ENCODE measurements at places on chromosomes 16 and 17. TPM values are rescaled to one million over a fixed set of nuclear protein-coding genes. Genes with fewer than 3 reads are reported as not detected.

DNA sequence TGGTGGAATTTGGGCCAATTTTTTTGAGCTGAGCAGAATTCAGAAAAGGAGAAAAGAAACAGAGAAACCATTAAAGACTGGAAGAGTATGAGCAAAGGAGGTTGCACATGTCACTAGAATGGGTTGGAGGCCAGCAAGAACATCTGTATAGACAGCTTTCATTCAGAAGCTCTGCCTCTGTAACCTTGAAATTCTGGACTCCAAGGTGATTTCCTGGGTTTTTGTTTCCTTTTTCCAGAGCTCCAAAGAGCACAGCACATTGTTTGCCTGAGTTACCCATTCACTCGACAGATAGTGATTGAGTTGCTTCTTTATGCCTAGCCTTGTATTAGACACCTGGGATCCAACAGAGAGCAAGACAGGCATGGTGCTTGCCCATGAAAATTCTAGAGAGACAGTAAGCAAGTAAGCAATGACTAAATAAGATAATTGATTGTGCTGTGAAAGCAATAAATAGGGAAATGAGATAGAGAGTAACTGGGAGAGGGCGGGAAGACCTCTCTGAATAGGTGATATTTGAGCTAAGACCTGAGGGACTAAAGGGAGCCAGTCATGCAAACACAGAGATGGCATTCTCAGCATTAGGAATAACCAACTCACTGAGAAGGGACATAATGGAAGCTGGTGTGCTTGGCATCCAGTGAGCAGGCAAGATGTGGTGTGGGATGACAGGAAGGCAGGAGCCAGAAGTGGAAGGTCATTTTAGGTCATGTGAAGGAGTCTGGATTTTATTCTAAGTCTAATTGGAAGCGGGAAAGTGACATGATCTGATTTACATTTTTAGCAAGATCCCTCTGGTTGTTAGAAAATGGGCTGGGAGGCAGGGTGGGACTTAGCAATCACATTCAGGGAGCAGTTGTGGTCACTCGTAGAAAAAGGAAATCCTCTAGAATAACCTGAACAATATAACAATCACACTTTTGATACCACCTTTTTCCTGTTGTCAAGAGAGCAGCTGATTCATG is 197.5 kb downstream of the HS3ST3A1 start:
- DNase-seq, result no peak

- no peak for DNase-seq
Measured at GRCh38 chr17:49975531-49975930, 6.5 kb downstream of the DLX4 start.

- no peak for DNase-seq
Measured at GRCh38 chr16:87713451-87714229, 52.1 kb downstream of the KLHDC4 start.

DNA sequence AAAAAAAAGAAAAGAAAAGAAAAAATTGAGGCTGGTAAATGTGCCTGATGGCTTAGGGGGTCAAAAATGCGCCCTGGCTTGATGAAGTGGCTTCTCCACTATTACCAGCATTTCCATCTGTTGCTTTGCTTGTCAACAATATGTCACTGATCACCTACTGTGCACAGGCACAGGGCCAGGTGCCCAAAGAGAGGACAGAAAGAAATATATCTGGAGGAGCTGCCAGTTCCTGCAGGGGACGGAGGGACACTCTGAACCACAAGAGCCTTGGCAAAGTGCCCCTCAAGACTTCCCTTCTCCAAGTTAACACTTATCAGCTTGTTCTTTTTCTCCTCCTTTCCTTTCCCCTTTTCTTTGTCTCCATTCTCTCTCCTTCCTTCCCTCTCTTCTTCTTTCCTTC is 34.7 kb downstream of the GINS3 start:
- no peak for DNase-seq

PRSS53 gene
- 0.63 TPM for total RNA-seq

ANKS3 gene
- 12.6 TPM for total RNA-seq

HOXB3 gene
- 15.9 TPM for total RNA-seq

TEX14 gene
- 1.3 TPM for total RNA-seq

Measured in omental fat pad (tissue), 4 donors.